OCI-LY7 (cell line): ENCODE measurements at places on chromosomes 1 and 21. TPM values are rescaled to one million over a fixed set of nuclear protein-coding genes. Genes with fewer than 3 reads are reported as not detected.

The BRDT gene
- not detected in 2 replicates for total RNA-seq

The GPR37L1 gene
- not detected in 2 replicates for total RNA-seq

The LRRC52 gene
- not detected in 2 replicates for total RNA-seq

The DNALI1 gene
- total RNA-seq: not detected in 2 replicates

The TNNI3K gene
- total RNA-seq: not detected in 2 replicates

The CYYR1 gene
- total RNA-seq: not detected in 2 replicates

- peak; percentile 45 for DNase-seq
These were observed 4.9 kb downstream of the AHDC1 start for GRCh38 chr1:27598902-27599528.

DNA sequence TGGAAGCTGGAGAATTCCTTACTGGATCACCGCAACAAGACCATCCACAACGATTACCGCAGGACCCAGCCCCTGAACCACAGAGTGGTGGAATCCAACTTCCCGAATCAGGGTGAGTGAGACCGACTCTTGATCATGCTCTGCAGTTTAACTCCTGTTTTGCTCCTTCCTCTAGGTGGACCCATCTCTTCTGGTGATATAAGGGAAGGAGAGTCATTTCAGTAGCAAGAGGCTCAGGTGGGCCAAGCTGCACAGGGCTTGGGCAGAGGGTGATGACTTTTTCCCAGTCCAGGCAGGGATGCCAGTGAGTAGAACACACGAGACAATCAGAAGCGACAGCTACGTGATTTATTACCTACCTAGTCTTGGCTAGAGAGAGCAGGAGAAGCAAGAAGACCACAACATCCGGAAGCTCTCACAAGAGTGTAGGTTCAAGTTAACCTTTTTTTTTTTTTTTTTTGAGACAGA is 25.2 kb downstream of the CA6 start:
- peak; percentile 67 for DNase-seq

DNA sequence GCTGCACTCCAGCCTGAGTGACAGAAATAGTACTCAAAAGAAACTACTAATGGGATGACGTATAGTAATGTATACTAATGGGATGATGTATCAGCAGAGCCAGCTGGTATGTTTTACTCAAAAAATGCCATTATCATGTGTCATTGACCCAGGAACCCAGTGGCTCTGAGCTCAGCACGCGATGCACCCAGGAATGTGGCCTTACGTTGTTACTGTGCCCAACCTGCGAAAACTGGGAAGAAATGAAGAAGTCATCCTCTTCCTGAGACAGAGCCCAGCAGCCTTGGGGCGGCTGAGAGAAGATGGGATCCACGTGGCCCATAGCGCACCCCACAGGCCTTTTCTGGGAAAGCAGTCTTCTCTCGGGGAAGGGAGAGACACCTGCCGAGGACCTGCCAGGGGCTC is 8.8 kb downstream of the UBE2J2 start:
- DNase-seq: no peak

- no peak for DNase-seq
These were observed 25.6 kb downstream of the PODN start for GRCh38 chr1:53087332-53088285.

GRCh38 chr1:182330303-182330702 is 61.3 kb downstream of the GLUL start:
- DNase-seq: no peak

GRCh38 chr1:40847023-40847745 is 15.0 kb downstream of the CITED4 start:
- DNase-seq: no peak

DNA sequence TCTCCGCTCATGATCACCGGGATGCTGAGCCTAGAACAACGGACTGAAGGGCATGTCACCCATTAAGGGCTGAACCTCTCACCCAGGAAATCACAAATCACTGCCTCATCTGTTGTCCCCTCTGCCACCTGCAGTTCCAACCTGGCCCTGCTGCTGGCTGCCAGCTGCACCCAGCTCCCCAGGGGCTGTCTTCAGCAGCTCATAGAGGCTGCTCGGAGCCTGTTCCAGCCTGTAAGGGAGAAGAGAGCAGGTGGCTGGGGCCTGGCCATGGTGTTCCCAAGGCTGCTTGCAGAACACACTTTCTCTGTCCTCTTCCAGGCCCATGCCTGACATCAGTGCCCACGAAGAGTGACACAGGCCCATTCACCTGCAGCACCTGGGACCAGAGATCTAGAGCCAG is 44.5 kb upstream of the DISP3 start:
- DNase-seq: peak; percentile 51

- DNase-seq: no peak
These were observed 12.9 kb upstream of the PODN start for GRCh38 chr1:53048960-53049573.

- no peak for DNase-seq
These were observed 18.6 kb upstream of the SLC6A9 start for GRCh38 chr1:44049839-44050238.
